ENCODE measurements at places on chromosomes 4 and X.
A peak's percentile ranks its signal among the peaks of the same experiment; 100 is the strongest.

GRCh38 chr4:81891005-81891996 lies 419.6 kb upstream of the RASGEF1B start:
- DNase-seq = no peak

- no peak for DNase-seq
Observed at GRCh38 chrX:11741574-11741973, 16.5 kb upstream of the MSL3 start.

DNA sequence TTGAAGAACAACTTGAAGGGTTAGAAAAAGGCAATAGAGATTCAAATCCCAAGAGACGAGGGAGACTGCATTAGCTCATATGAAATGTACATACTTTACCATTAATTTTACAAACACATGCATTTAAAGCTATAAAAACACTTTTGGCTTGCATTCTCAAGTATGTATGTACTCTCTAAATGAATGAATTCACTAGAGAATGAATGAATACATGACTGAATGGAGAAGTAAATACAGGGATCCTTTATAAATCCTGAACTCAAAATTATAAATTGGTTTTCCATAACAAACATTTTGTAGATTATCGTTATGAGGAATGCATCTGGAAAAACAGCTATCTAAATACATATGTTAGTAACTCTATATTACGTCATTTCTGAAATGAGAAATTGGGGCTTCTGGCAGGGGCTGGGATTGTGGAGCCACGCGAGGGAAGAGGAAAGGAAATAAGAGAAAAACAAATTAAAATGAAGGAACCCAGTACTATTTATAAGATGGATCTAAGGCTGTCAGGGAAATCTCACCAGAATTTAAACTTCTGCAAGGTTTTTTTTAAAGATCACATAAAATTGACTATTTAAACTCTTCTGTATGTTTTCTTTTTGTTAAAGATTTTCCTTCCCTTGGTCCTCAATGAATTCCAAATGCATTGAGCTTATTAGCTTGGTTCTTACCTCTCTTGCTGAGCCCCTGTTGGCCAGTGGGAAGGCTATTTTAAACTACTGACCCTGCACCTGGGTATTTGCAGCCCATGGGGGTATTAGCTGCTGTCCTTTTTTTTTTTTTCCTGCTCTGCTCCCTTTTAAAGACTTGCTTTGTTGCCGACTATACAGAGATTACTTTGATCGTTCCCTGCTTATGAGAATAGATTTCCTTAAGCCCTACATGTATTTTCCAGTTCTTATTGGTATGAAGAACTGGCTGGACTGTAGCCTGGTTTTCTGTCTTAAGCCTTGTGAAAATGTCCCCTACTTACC lies 207.8 kb downstream of the ADGRL3 start:
- DNase-seq = no peak

GRCh38 chrX:73830489-73831414 lies 267.8 kb downstream of the CHIC1 start:
- no peak for DNase-seq

- DNase-seq = no peak
Observed at GRCh38 chrX:47321823-47322371, 48.5 kb upstream of the ZNF157 start.

DNA sequence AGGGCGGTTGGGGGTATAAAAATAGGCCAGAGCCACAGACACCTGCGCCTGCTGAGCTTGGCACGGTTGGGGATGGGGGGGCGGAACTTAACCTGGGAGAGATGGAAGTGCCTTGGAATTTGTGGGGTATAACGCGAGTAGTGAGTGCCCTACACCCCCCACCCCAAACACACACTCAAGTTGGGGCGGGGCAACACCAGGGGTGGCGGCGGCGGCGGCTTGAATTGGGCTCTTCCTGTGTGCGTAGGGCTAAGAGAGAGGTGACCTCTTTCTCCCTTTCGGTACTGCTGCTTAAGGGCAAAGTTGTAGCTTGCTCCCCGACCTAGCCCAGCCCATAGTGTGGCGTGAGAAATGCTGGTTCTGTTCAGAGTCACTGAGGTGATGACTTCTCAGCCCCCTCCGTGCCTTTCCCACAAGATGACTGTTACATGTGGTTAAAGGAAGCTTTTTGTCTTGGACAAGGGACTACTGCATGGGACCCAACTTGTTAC lies 839 bp downstream of the STK26 start:
- DNase-seq = no peak

DNA sequence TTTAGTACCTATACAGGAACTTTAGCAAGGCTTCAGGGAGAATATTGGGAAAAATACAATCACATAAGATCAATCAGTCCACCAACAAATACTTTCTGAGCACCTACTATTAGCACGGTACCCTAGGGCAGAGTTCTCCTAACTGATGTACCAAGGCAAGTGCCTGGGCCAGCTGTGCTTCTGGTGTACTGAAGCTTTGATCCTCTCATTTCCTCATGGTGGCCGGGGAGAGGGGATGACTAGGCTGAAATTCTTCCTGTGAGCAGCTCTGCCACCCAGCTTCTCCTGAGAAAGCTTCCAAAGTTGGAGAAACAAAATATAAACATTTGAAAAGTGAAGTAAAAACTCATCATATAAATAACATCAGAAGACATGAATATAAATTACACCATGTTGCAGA lies 49.3 kb upstream of the ATOH1 start:
- DNase-seq = no peak

DNA sequence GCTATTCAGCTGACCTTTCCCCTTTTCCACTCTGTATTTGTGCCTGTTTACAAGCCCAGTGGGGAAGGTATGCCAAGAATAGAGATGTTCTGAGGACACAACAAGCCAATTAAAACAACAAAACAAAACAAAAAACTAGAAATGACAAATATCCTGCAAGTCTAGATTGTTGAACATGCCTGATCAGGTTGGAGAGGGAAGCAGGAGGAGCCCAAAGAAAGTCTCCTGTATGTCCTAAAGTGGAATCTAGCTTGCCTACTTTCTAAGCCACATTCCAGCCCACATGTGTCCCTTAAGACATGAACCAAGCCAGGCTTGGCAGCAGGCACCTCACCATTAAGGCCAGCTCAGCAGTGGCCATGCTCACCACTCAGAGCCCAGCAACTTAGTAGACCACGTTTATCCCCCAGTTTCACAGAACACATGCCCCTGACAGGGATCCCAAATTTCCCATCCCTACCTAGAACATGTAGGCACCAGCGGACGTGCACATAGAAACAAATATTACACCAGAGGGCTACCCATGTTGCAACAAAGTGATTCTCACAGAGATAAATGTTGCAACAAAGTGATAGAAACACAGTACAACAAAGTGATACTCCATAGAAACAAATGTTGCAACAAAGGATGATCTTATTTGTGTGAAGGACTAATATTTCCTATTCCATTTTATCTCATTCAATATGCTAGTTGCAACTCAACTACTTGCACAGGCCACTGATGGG lies 48.3 kb downstream of the CD99L2 start:
- DNase-seq = no peak

DNA sequence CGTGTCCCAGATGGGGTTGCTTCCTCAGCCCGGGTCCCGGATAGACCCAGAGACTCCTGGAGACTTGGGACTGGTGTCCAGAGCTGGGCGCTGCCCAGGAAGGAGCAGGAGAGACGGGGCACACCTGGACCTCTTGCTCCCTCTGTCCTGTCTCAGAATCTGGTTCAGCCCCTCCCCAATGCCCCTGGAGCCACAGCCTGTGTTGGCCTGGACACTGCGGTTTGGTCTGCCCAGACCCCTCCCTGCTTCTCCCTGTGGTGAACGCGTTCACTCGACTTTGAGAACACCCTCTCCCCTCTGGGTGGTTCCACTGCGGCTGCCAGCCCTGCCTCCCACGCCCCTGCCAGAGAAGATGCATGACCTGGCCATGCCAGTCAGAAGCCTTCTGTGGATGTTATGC lies 111.1 kb downstream of the HMX1 start:
- no peak for DNase-seq

GRCh38 chr4:56127716-56128115 lies 179.0 kb downstream of the CEP135 start:
- DNase-seq = peak; percentile 60

DNA sequence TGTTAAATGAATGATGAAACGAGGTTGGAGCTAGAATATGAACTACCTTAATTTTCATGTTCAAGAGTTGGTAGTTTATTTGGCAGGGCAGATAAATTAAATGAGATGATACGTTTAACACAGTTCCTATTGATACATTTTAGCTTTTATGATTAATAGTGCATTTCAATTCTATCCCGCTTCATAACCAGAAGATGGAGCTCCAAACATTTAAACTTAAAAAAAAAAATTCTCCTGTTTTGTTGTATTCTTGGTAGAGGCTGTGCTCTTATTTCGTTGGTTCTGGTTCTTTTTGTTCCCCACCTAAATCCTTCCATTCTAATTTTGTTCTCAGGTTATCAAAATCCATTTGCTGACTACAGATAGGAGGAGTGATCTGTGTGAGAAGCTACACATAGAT lies 71.8 kb upstream of the PTPN13 start:
- no peak for DNase-seq

DNA sequence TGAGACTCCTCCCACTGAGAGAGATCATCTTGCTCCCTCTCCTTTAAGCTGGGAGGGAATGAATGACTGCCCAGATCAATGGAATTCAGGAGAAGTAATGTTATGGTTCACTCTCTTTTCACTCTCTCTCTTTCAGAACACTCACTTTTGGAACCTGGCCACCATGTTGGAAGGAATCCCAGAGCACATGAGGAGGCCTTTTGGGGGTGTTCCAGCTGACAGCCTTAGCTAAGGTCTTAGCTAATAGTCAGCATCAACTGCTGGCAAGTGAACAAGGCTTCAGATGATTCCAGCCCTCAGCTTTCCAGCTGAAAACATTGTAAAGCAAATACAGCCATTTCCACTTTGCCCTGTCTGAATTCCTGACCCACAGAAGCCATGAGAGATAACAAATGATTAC lies 124.0 kb upstream of the CLNK start:
- DNase-seq = peak; percentile 85

DNA sequence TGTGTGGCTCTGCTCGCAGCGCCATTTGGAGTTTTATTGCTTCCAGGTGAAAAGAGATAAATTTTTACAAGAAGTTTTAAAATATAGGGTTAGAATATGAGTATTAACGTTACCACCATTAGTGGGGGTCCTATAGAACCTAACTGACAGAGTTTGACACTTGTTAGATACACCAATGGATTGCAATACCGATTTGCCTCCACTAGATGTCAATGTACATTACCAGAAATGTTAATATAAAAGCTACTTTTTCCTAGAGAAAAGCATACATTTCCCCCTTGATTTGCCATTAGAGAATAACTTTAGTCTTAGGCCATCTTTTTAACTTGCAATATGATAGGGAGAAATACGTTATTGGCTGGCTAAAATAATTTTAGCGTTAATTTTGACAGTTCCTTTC lies 108.4 kb downstream of the LINC00632 start:
- DNase-seq = peak; percentile 21

- no peak for DNase-seq
Observed at GRCh38 chr4:41000356-41000755, 214.0 kb downstream of the APBB2 start.

GRCh38 chrX:103073467-103073866 lies 9.5 kb upstream of the BEX1 start:
- no peak for DNase-seq

Measured in fibroblast of upper back skin (primary cell).